ENCODE measurements at places on chromosomes 2 and 18.
A peak's percentile ranks its signal among the peaks of the same experiment; 100 is the strongest.

DNA sequence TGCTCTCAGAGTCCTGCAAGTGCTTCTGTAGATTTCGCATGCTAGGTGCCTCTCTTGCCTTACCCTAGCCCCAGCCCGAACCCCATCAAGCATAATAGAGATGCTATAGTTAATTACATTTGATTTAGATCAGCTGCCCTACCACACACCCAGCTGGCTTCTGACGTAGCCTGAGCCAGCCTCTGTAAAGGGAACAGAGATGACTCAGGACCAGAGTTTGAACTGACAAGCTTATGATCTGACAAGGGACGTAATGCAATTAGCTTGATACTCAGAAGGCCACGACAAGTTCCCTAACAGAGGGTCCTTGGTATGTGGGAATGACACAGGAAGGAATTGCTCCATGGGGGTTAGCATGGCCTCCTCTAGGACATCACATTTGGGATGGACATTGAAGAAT is 126.6 kb downstream of the LRATD1 start:
- DNase-seq = no peak

GRCh38 chr2:3608373-3609278 is 13.7 kb downstream of the COLEC11 start:
- DNase-seq = no peak

GRCh38 chr2:11203480-11203879 is 48.2 kb downstream of the SLC66A3 start:
- DNase-seq = peak; percentile 73

GRCh38 chr2:64591188-64591587 is 62.5 kb downstream of the SERTAD2 start:
- no peak for DNase-seq

DNA sequence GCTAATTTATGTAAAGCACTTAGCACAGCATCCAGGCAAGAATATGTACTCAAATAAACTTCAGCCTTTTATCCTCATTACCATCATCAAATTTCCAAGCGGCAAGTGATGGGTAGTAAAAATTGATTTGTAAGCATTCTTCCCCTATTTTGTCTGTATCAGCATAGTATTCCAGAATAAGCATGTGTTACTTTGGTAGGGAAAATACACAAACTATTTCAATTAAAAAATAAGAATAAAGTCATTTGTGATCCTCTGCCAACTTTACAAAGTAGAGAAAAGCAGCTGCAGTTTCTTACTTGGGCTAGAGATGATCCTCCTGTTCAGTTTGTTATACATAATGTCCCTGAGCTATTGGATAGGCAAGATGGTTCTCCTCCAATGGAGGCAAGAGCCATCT is 493.2 kb downstream of the ZEB2 start:
- no peak for DNase-seq

GRCh38 chr2:64952096-64952495 is 37.1 kb upstream of the SLC1A4 start:
- DNase-seq = no peak

Measured in NB4 (cell line).